Activated T-cell treated with anti-CD3 and anti-CD28 coated beads for 48 hours (primary cell): ENCODE measurements at places on chromosomes 4 and X.

- no peak for DNase-seq
These were observed 1.4 kb downstream of the PDZD4 start for GRCh38 chrX:153828723-153829548.

DNA sequence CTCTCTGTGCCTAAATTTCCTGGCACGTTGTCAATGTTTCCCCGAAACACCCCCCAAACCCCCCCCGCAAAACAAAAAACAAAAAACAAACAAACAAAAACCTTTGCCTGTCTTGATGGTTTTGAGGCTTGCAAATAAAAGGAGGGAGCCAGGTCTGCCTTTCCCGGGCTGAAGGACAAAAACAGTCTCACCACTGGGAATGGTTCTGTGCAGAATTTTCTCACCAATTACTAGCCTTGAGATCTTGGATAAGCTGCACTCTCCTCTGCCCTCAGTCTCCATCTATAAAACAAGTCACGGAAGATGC, 15.5 kb downstream of the NKX3-2 start:
- DNase-seq: no peak

GRCh38 chr4:30258949-30259348, 461.2 kb upstream of the PCDH7 start:
- DNase-seq: no peak

DNA sequence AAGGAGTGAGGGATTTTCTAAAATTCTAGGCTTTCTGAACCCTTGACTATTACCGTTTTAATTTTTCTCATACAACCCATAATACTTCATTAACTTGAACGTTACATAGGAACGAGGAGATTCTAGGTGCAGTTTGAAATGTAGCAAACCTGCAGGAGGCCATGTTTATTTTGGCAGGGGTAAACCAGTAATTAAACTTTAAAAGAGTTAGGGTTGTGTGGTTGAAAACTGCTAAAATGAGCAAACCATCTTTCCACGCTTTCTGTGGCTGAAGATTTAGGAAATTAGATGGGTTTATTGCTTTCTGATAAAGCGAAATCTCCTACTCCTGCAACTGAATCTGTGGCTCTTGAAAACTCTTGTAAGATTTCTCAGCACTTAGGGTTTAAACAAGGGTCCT, 1.7 kb downstream of the PHEX start:
- no peak for DNase-seq

DNA sequence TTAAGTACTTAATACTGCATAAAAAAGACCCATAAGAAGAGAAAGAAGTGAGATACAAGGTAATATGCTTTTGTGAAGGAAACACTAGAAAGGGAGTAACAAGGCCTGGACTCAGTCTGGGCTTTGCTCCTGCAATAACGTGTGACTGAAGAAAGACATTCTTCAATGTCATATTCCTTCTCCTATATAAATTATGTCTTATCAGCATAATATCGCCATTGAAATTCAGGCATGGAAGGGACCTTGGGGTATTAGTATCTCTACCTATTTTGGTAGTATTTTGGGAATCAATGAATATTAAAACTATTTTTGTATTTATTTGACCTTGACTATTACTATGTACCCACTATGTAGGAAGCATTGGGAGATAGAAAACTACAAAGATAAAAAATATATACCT, 62.2 kb upstream of the GIMD1 start:
- no peak for DNase-seq

GRCh38 chr4:67549123-67549522, 3.8 kb upstream of the CENPC start:
- no peak for DNase-seq

DNA sequence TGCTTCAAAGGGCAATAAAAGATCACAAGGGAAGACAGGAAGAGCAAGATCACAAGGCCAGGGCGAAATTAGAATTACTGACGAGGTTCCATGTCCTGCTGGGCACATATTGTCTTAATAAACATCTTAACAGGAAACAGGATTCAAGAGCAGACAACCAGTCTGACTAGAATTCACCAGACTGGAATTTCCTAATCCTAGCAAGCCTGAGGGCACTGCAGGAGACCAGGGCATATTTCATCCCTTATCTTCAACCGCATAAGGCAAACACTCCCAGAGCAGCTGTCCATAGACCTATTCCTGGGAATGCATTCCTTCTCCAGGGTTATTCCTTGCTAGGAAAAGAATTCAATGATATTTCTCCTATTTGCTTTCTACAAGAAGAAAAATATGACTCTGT, 12.4 kb upstream of the TDO2 start:
- DNase-seq: no peak

- DNase-seq: no peak
These were observed 17.7 kb upstream of the GPR34 start for GRCh38 chrX:41671082-41671481.

DNA sequence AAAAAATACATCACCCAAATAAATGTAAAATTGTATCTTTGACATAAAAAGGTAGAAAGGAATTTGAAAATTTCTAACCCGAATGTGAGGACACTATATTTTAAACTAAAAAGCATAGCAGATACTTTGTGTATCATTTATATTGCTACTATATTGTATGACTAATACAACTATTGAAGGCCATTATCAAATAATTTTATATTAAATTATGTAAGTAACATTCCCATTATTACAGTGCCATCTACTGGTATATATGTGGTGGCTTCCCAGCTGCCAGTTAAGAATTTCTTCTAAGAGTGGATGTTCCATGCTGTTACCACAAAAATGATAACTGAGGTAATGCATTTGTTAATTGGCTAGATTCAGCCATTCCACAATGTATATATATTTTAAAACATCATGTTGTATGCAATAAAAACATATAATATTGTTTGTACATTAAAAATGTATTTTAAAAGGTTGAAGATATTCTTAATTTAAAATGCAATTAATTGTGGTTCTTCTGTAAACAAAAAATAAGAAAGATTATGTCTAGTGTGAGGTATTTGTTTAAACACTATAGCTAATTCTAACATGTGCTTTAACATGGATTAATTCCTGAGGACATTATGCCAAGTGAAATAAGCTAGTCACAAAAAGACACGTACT, 65.3 kb downstream of the EGF start:
- DNase-seq: no peak
